Stimulated activated CD4-positive, alpha-beta T cell treated with anti-CD3 and anti-CD28 coated beads, TNF-alpha, amount 100 ng/mL, for 4 hours (primary cell): ENCODE measurements at places on chromosomes 2 and 18.
A peak's percentile ranks its signal among the peaks of the same experiment; 100 is the strongest.

GRCh38 chr2:149538138-149538833, 49.3 kb downstream of the MMADHC start:
- no peak for DNase-seq

DNA sequence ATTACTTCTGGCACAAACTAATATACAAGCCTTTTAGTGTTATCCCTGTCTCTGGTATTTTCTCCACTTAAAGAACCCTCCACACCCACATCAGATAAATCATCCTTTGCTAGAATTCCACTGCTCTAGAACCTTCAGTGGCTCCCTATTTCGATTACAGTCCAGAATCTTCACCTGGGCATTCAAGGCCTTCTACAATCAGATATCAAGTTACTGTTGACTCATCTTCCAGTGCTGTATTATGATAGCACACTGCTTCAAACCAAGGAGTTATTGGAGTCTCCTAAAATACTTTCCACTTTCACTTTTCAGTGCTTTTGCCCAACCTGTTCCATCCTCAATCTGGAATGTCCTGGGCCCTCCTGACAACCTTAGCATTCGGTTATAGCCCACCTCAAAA, 3.4 kb downstream of the CGREF1 start:
- DNase-seq, result no peak

- DNase-seq, result no peak
Measured at GRCh38 chr18:11025671-11026070, 123.7 kb downstream of the PIEZO2 start.

- DNase-seq, result no peak
Measured at GRCh38 chr18:11714244-11714918, 25.3 kb downstream of the GNAL start.

- DNase-seq, result no peak
Measured at GRCh38 chr2:212628586-212628985, 90.0 kb upstream of the ERBB4 start.

- DNase-seq, result no peak
Measured at GRCh38 chr2:34447097-34447496, 848.0 kb upstream of the FAM98A start.

DNA sequence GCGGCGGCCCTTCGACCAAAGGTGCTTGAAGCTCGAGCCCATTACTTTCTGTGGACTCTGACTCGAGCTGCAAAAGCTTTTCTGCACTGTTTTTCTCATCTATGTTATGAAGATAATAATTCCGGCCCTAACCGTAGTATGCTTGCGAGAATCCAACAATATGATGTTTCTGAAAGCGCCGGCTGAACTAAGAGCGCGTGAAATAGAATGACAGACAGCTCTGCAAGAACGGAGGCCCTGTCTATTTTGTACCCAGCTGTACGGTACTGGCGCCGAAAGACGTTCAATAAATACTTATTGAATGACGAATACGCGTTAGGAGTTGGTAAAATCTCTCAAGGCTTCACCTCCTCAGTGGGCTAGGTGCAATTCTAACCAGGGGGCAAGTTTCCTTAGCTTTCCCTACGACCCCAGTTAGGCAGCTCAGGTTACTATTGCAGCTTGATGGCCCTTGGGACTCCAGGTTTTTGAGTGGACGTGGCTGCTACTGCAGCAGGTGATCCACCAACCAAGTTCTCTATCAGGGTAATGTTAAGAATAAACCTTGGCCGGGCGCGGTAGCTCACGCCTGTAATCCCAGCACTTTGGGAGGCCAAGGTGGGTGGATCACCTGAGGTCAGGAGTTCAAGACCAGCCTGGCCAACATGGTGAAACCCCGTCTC, 570 bp downstream of the SCRN3 start:
- no peak for DNase-seq

- no peak for DNase-seq
Measured at GRCh38 chr18:9711361-9712129, 3.4 kb downstream of the RAB31 start.

- no peak for DNase-seq
Measured at GRCh38 chr2:54999182-54999581, 51.1 kb downstream of the RTN4 start.

DNA sequence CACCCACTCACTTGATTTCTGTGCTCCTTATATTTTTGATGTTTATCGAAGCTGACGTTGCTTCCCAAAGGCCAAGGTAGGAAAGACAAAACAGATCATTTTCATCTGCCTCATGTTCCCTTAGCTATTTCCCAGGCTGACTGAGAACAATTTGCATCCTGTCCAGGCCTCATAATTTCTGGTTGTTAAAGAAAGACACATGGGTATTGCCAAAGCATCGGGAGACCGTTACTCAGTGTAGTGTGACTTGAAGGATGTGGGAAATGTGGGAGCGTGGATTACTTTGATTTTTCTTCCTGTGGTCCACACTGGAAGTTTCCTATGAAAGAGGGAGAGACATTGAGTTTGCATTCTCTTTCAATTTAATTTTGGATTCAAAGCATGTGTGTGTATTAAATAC, 204.6 kb downstream of the TRIB2 start:
- no peak for DNase-seq

DNA sequence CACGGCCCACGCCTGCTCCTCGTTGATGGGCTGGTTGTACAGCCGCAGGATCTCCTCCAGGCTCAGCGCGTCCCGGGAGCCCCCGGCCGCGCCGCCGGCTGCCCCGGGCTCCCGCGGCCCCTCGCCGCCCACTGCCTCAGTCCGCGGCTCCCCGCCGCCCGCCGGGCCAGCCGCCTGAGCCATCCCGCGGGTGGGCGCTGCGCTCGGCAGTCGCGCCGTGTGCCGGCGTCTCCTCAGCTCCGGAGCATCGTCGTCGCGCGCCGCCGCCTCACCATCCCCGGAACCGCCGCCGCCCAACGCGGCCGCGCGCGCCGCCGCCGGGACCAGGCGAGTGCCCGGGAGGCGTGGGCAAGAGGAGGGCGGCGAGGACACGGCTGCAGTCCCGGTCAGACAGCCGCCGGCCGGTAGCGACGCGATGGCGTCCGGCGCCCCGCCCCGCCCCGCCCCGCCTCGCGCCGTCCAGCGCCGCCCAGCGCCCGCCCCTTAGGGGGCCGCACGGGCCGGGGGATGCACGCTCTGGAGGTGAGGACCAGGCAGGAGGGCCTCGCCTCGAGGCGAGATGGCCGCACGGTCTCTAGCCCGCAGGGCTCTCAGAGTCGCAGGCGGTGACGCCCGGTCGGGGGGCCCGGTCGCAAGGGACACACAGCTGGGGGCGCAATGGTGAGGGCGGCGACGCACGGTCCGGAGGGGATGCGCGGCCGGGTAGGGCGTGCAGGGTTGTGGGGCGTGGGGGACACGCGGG, at the start of gene SPIRE1:
TSS of gene SPIRE1 (minus strand) at position 424 of the 742 bp plus-strand sequence. CDS start at position 183, 241 bp downstream.
- peak; percentile 8 for DNase-seq

DNA sequence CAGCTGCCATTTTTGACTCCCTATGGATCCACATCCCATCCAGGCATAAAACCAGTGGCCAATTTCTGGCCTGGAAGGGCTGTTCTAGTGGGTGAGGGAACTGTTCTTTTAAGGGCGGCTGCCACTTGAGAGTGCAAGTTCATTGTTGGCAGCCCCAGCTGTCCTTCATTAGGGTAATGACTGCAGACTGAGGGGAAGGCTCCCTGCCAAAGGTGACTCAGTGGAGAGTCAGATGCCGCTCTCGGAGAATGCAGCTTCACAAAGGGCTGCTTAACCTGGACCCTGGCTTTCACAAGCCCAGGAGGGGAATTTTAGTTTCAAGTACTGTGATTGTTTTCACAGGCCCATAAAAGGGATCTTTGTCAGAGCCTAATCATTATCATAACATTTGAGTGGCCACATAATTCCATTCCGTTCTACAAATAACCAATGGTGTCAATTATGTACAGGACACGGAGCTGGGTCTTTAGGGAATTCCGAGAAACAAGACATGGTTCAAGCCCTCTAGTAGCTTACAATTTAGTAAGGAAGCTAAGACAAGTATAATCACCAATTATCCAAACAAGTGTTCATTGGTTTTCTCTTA, 235.7 kb downstream of the CDCA7 start:
- DNase-seq, result no peak

GRCh38 chr2:181165199-181165868, 184.9 kb downstream of the UBE2E3 start:
- DNase-seq, result peak; percentile 13

- DNase-seq, result no peak
Measured at GRCh38 chr2:143564419-143564818, 435.2 kb downstream of the ARHGAP15 start.

GRCh38 chr18:58385472-58385871, 243.4 kb downstream of the ALPK2 start:
- no peak for DNase-seq

GRCh38 chr2:189952536-189953109, 109.9 kb downstream of the MSTN start:
- no peak for DNase-seq

- DNase-seq, result no peak
Measured at GRCh38 chr18:9868857-9869714, 16.7 kb upstream of the TXNDC2 start.

DNA sequence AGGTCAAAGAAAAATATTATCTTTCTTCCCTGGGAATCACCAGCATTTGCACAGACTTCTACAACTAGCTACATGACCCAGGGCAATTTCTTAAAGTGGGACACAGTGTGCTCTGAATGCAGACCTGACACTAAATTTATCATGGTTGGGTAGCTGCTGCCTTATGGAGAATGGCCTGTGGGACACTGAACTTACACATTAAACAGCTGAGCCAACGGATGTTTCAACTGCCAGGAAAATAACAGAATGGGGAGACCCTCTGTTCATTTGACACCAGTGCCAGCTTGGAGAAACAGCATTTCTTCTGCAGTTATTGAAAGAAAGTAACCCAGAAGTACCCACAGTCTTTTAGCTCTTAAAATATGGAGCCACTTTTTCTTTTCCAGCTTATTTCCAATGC, 54.1 kb downstream of the SLC8A1 start:
- DNase-seq, result no peak

DNA sequence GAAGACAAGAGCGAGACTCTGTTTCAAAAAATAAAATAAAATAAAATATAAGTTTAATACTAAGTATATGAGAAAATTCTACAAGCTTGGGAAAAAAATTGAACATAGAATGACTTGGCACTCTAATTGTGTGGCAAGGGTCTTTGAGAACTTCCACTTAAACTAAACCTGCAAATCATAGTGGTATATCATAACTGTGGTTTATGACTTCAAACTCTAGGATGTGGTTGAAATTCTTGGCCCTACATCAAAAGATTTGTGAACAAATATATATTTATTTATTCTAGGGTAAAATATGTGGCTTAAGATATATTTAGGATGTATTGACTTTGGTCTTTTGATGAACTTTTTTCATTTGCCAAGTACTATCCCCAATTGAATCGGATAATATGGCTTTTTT, 3.1 kb upstream of the FAM171B start:
- no peak for DNase-seq

DNA sequence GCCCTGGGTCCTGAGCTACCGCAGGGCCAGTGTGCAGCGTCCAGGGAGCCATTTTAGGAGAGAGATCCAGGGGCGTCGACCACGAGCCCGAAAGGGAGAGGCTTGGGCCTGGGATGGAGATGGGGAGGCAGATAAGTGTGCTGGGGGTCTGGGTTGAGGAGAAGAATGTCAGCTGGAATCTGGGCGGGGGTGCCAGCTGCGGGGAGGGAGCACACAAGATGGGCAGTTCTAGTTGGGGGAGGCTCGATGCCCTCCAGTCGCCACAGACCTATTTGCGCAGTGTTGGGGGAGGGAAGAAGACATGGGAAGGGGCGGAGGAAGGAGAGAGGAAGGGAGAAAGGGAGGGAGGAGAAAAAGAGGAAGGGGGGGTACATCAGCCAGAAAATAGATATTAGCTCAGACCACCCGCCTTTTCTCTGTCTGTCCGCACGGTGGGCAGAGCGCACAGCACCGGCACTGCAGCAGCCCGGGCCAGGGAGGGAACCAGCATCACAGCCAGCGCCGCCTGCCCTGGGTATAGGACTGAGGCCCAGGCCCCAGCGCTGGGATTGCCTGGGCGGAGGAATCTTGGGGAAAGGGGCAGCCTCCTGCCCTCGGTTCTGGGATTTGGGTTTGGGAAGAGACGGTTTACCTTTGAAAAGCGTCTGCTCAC, 1.9 kb upstream of the HOXD11 start:
- DNase-seq, result no peak

- no peak for DNase-seq
Measured at GRCh38 chr2:191537921-191538320, 140.0 kb upstream of the NABP1 start.

- DNase-seq, result no peak
Measured at GRCh38 chr2:69297216-69297615, 89.8 kb downstream of the GFPT1 start.

- DNase-seq, result no peak
Measured at GRCh38 chr18:51936115-51936514, 403.9 kb upstream of the DCC start.

- DNase-seq, result no peak
Measured at GRCh38 chr18:30271716-30272115, 770.8 kb downstream of the DSC3 start.

DNA sequence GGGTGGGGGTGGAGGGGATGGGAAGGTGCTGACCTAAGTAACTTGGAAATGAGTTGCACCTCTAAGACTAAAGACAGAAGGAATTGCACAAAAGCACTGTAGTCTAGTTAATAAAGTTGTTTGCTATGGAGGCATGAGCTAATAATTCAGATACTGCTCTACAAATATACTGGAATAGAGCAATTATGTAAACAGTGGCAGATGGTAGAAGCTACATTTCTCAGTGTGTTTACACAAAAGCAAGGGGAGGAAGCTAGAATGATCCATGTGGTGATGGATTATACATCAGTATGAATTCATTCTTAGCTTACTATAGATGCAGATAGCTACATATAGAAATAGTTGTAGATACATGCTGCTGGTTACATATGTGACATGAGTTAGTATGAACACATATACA, 27.6 kb upstream of the UBE2F start:
- no peak for DNase-seq

DNA sequence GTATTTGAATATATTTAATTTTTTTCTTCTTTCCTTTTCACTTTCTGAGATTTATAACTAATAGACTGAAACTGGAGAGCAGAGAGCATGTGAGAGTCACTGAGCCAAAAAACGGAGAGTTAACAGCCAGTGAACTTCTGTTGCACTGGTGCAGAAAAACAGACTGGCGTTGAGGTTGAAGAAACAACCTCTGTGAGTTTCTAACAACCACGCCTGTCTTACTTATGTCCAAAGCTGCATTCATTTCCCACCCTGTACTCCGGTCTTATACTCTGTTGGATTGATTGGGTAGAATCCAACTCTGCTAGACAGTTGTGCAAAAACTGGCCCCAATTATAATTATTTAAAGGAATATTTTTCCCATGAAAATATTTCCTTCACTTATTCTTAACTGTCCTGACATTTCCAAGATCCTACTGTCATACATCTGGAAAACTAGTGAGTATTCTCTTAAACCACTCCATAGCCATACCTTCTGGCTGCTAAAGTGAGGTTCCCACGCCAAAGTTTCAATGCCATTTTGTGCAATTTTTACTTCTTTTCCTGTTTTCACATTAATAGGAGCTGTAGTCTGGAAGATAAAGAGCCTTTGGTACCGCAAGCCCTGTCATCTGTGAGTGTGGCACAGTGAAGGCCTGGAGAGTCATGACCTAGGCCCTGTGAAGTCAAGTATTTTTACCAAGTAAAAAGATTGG, 9.4 kb downstream of the CYP1B1 start:
- no peak for DNase-seq

DNA sequence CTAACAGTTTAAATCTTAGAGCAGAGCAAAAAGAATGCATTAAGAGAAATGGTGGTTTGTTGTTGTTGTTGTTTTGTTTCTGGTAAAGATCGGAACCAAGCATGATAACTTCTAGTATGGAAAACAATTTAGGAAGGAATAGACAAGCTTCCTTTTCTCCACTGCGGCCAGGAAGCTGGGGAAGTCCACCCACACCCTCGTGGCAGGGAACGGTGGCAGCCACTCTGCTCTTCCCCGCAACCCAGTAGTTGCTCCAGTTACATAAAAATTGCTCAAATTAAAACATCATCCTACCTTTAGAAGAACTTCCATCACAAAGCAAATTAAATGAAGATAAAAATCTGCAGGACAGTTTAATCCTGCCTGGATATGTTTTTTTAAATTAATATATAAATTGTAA, 113.0 kb downstream of the RBMS1 start:
- DNase-seq, result no peak
